ENCODE measurements at places on chromosomes 16 and 17.

DNA sequence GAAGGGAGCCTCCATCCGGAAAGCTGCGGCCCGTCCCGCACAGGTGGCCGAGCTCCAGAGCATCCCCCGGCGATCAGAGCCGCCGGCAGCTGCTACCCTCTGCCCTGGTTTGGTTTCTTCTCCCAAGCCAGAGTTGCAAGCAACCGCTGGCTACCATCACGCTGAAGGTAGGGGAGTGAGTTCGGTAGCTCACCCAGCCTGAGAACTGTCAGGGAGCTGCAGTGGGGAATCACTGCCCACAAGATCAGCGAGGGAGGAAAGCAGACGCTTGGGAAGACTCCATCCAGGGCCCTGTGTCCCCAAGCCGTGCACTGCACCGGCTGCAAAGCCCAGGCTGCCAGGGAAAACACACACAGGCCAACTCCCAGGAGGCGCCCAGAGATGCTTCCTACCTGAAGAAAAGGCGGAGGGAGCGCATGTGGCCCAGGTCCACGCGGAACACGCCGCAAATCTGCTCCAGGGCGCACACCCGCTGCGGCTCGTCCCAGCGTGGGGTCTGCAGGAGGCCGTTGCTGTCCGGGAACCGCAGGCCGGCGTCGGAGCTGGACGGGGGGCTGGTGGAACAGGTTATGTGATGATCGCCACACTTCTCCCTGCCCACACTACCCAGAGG lies 83.3 kb downstream of the TBC1D16 start:
- no peak for DNase-seq

DNA sequence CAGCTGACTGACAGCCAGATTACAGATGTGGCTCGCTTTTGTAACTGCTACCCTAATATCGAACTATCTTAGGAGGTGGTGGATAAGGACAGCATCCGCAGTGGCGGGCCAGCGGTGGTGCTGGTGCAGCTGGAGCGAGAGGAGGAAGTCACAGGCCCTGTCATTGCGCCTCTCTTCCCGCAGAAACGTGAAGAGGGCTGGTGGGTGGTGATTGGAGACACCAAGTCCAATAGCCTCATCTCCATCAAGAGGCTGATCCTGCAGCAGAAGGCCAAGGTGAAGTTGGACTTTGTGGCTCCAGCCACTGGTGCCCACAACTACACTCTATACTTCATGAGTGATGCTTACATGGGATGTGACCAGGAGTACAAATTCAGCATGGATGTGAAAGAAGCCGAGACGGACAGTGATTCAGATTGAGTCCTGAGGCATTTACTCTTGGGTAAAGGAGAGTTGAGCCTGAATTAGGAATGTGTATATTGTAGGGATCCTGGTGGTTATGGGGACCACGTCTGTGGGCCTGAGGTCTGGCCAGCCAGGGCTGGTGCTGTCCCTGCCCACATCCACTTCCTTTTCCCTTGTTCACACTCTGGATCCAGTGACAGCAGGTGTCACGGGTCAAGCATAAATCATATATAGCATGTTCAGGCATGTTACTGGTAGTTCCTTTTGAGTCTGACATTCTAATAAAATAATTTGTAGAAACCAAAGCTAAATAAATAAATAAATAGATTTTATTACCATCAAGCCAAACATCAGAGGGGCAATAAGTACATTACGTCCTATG lies 89.0 kb upstream of the SMURF2 start:
- DNase-seq = no peak

DNA sequence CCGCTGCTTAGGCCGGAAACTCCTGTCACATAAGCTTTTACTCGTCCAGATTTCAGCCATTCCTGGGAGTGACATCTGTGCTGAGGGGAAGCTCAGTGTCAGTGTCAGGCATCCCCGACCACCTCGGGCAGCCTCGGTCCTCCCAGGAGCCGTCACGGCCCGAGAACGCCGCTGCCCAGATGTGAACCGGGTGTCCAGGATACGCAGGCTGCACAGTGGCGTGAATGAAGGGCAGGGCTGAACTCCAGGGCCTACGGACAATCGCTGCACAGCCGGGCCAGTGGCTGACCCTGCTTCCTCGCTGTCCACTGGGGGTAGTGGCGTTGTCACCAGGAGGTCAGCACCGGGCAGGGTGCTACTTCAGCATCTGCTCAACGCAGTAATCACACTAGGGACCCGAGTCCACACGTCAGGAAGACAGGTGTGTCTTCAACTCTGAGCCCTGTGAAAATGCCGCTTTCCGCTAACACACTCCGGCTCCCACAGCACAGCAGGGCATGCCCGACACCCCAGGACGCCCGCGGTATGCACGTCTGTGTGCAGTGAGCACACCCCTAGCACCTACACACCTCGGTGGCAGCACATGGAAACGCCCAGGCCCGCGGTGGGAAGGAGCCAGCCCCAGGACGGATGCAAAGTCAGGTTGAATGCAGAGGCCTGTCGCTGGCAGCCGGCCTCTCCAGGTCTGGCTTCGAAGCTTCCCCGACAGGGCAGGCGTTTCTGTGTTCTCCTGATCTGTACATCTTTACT lies 3.1 kb downstream of the LMF1 start:
- DNase-seq = no peak

DNA sequence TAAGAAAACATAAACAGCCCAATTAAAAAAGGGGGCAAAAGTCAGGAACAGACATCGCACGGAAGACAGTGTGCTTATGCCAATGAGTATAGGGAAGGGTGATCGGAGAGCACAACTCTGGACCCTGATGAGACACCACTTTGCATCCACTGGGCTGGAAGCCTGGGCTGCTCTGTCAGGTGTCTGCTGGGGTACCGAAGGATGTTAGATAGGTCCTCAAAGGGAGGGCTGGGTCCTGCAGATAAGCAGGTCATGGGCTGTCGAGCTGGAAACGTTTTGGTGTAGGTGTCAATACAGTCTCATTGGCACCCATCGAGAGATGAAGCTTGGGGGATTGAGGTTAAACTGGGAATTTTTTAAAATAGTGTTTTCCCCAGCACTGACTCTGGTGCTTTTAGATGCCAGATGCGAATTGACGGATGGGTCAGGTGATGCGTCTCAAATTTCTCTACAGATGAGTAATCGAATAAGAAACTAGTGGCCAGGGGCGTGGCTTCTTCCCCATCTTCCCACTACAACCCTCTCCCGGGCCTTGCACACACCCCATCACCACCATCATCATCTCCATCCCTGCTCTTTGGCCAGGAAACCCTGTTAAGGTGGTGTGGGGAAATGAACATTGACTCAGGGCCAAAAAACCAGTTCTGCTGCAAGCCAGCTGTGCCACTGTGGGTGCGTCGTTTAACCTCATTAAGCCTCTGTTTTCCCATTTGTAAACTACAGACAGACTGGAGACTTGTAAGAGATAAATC lies 47.8 kb upstream of the IRF8 start:
- DNase-seq = no peak

GRCh38 chr17:51341457-51341856 lies 81.1 kb downstream of the UTP18 start:
- no peak for DNase-seq

- no peak for DNase-seq
Observed at GRCh38 chr17:15361592-15361991, 20.2 kb upstream of the TEKT3 start.

GRCh38 chr16:56610609-56611111 lies 2.3 kb downstream of the MT2A start:
- no peak for DNase-seq

DNA sequence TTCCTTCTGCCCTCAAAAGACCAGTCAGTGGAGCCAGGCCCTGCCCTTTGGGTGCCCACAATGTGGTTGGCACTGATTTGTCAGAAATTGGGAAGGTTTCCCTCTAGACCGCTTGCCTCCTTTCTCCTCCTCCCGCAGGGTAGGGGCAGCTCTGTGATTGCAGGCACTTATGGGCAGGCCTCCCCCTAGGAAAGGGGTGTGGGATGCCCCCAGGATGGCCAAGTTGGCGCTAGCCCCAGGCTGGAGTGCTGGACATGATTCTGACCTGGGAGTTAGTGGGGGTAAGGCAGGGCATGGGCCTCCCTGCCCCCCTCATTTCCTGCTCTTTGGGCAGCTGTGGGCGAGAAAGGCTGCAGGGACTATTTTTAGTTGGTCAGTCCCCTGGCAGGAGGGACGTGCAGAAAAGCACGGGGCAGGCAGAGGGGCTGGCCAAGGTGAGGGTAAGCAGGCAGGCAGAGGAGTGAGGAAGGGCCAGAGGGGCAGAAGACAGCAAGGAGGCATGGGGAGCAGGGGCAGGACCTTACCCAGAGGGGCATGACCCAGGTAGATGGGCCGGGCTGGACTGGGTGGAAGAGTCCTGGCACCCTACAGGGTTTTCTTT lies 3.3 kb downstream of the RARA start:
- DNase-seq = no peak

DNA sequence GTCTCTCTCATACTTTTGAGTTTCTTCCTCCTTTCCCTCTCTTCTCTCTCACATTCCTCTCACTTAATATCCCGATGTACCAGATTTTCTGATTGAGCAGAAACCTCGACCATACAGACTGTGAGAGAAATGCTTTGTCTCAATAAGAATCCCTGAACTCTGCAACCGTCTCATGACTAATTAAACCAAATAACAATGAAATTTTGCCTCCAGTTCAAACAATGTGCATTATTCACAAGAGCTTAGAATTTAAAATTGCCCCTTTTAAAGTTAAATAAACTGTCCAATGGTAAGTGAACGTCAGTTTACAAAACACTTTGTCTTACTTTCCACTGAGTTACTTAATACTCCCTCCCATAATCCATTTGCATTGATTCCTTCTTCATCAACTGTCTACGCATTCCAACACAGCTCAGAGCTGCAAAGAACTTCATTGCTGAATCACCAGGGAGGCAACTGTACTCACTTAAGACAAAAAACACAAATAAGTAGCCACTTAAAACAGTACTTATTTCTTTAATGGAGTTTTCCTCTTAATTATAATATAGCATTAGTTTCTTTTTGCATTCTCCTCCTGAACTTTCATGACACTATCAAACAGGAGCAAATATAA lies 4.9 kb downstream of the CDH11 start:
- no peak for DNase-seq

GRCh38 chr17:60335289-60335688 lies 56.6 kb downstream of the USP32 start:
- no peak for DNase-seq

GRCh38 chr17:36683387-36683786 lies 82.0 kb downstream of the MRM1 start:
- DNase-seq = no peak

- no peak for DNase-seq
Observed at GRCh38 chr16:54080524-54081008, 206.0 kb downstream of the IRX3 start.

DNA sequence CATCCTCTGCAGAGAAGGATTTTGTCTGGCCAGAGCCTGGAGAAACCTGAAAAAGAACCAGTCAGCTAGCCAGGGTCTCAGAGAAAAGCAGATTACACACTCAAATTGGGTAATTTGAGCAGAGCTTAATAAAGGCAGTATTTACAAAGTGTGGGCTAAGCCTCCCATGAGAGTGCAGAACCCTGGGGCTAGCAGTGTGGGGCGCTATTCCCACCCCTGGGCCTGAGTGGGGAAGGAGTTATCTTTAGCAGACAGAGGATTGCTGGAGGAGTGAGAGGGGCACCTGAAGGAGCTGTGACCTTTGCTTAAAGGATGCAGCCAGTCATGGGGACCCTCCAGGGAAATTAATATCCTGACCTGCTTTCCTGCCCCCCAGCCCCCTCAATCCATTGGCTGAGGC lies 46.2 kb downstream of the SNX20 start:
- no peak for DNase-seq

GRCh38 chr17:72206376-72206775 lies 85.6 kb downstream of the SOX9 start:
- no peak for DNase-seq

GRCh38 chr17:16950488-16950887 lies 21.4 kb downstream of the TNFRSF13B start:
- no peak for DNase-seq

DNA sequence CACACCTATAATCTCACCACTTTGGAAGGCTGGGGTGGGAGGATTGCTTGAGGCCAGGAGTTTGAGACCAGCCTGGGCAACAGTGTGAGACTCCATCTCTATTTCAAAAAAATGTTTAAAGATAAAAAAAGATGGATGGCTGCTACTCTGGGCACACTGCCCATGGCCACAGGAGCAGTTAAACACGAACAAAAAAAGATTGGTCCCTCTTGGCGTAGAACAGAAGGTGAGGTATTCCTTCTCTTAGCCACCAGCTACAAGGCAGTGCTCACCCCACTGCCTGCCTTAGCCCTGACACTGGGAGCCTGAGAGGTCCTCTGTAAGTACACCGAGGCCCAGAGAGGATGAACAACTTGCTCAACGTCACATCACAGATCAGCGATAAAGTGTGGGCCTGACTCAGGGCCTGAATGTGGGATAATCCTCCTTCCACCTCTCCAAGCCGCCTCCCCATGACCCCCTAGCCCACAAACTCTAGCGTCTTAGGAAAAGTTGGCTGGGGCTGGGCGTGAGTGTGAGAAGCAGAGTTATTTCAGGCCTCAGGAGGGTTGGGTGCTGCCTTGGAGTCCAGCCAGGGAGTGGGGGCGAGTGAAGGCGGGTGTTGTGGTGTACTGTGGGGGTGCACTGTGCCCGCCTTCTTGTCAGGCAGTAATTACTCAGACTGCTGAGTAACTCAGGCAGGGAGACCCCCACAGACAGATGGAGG lies 2.3 kb upstream of the DPH1 start:
- DNase-seq = no peak

GRCh38 chr17:80754846-80755245 lies 210.2 kb downstream of the RPTOR start:
- DNase-seq = no peak
